Stimulated activated CD8-positive, alpha-beta memory T cell treated with anti-CD3 and anti-CD28 coated beads, Interleukin-7, amount 100 ng/mL, for 1 hour (primary cell): ENCODE measurements at places on chromosomes 7 and 10.

GRCh38 chr10:63522995-63523394, 1.8 kb downstream of the REEP3 start:
- no peak for DNase-seq

- DNase-seq, result no peak
Observed at GRCh38 chr7:75920431-75921161, 5.6 kb downstream of the POR start.

- no peak for DNase-seq
Observed at GRCh38 chr10:63574011-63574410, 52.8 kb downstream of the REEP3 start.

- no peak for DNase-seq
Observed at GRCh38 chr7:23966941-23967340, 256.9 kb downstream of the STK31 start.

DNA sequence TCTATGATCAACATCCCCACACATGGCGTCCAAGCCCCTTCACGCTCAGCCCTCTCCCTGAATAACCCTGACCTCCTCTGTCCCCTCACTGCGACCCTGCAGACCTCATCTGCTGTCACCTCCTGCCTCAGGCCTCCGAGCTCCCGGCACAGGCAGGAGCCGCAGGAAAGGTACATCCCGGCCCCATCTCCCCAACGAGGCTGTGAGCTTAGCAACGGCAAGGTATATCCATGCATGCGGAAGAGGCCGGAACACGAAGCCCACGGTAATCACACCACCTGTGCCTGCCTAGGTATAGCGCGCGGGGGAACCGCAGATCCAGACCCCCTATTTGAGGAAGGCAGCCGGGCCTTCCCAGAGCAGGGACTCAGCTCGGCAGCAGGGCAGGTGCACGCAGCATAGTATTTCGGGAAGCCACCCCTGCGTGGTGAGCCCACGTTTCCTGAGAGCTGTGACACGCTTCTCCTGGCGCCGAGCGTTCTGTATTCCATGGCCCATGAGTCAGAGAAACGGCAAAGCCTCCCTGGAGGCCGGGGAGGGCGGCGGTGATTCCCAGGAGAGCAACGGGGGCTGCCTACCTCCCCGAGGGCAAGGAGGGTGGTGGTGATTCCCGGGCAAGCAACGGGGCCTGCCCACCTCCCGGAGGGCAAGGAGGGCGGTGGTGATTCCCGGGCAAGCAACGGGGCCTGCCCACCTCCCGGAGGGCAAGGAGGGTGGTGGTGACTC, 50.1 kb upstream of the DNAAF5 start:
- no peak for DNase-seq
